ENCODE measurements at places on chromosomes 5 and 9. TPM values are rescaled to one million over a fixed set of nuclear protein-coding genes. Genes with fewer than 3 reads are reported as not detected.

The NOXA1 gene
- 7.3 TPM for total RNA-seq

The ZNF883 gene
- total RNA-seq: not detected

The CD274 gene
- 0.67 TPM for total RNA-seq

The RMI1 gene
- 10.8 TPM for total RNA-seq

The GDA gene
- 3.1 TPM for total RNA-seq

The C9orf50 gene
- not detected for total RNA-seq

DNA sequence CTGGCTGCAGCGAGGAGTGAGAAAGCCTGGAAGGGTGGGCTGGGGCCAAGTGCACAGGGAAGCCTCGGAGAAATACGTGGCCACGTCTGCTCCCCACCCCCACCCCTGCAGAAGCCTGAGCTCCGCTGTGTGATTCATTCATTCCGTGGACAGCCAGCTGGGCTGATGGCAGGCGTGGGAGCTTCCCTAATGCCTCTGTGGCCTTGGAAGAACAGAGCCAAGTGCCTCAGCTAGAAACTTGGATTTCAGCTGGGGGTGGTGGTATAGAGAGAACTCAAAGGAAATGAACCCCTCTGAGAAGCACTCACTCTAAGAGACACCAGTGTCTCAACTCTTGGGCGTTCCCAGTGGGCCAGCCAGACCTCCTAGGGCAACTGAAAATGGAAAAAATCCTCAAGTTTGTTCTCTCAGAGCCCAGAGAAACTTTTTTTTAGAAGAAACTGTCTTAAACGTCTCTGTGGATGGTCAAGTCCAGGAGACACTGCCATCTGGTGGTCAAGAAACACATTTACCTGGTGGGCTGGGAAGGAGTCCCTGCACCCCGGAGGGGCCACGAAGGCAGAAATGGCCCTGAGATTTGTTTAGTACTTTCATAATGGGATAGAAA lies 18.0 kb downstream of the ATOX1 start:
- H3K36me3 ChIP-seq: 0 out of 2 replicates have a peak, but pooled peaks cover 1% of the 10 kb centered on the region
- H3K27me3 ChIP-seq: no peaks in the 10 kb centered on the region
- peak overlapping the region; percentile 51 for H3K27ac ChIP-seq
- DNase-seq: peak; percentile 62
- peaks cover 15% of the 10 kb centered on the region for H3K4me1 ChIP-seq

- H3K27ac ChIP-seq: no peak overlapping the region
Measured at GRCh38 chr5:58477760-58478376, 13.4 kb upstream of the GAPT start.

GRCh38 chr5:20570486-20570885 lies 582.5 kb upstream of the CDH18 start:
- H3K4me1 ChIP-seq: no peaks in the 10 kb centered on the region
- H3K36me3 ChIP-seq: no peaks in the 10 kb centered on the region
- H3K27ac ChIP-seq: no peak overlapping the region
- no peaks in the 10 kb centered on the region for H3K27me3 ChIP-seq
- H3K4me3 ChIP-seq: no peak overlapping the region

DNA sequence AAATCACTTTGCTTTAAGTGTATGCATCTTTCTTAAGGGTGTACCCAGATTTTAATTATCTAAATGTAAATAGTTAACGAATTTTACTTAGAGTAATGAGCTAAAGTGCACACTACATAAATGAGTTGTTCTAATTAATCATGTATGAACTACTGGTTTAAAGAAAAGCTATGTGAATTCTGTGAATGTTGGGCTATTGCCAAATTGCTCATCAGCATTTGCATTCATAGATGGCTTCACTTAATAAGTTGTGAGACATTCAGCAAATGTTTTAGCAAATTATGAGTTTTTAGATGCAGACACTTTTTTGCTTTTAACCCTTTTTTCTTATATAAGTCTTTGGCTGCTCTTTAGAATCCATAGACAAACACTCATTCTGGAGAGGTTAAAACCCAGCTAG lies 175.7 kb downstream of the PBX3 start:
- no peaks in the 10 kb centered on the region for H3K27me3 ChIP-seq
- no peaks in the 10 kb centered on the region for H3K36me3 ChIP-seq
- H3K27ac ChIP-seq: no peak overlapping the region
- H3K4me1 ChIP-seq: no peaks in the 10 kb centered on the region
- DNase-seq: no peak

- no peaks in the 10 kb centered on the region for H3K36me3 ChIP-seq
- H3K4me3 ChIP-seq: no peak overlapping the region
- H3K4me1 ChIP-seq: no peaks in the 10 kb centered on the region
- peaks cover 2% of the 10 kb centered on the region for H3K27me3 ChIP-seq
- H3K27ac ChIP-seq: no peak overlapping the region
Measured at GRCh38 chr9:98971168-98971914, 27.6 kb downstream of the COL15A1 start.

- peaks cover 5% of the 10 kb centered on the region for H3K36me3 ChIP-seq
- peaks cover 6% of the 10 kb centered on the region for H3K4me1 ChIP-seq
- no peak overlapping the region for H3K4me3 ChIP-seq
- DNase-seq: no peak
- no peak overlapping the region for H3K27ac ChIP-seq
Measured at GRCh38 chr5:112165399-112165798, 253.7 kb downstream of the EPB41L4A start.

GRCh38 chr9:37840560-37841194 lies 40.1 kb downstream of the DCAF10 start:
- no peaks in the 10 kb centered on the region for H3K36me3 ChIP-seq
- DNase-seq: no peak
- H3K4me1 ChIP-seq: no peaks in the 10 kb centered on the region
- H3K27me3 ChIP-seq: no peaks in the 10 kb centered on the region
- H3K4me3 ChIP-seq: no peak overlapping the region
- H3K27ac ChIP-seq: no peak overlapping the region

DNA sequence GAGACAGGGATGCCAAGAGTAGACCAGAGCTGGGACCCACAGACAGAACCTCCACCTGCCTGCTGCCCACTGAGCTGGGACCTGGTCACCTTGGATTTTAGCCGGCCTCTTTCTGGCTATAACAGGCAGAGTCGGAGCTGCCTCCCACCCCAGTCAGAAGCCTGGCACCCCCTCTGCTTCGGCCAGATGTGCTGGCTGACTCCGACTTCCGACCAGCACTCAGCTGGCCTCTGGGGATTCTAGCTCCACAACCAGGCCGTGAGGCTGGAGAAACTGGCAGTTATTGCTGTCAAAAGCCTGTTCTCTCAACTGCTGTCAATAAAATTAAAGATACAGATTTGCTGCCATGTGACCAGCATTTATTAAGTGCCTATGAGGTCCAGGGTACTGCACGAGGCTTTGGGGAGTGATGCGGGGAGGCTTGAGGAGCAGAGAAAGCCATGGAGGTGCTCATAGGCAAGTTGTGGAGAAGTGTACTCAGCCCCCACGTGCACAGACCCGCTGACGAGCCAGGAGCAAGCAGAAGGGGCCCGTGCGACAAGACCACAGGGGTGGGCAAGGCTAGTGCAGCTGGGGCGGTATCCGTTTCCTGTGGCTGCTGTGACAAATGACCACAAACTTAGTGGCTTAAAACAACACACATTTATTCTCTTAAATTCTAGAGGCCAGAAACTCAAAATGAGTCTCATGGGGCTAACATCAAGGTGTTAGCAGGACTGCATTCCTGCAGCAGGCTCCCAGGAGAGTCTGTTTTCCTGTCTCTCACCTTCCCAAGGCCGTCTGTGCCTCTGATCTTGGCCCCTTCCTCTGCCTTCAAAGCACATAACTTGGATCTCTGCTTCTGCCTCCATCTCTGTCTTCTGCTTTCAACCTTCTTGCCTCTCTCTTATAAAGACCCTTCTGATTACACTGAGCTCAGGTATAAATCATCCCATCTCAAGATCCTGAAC lies 13.1 kb downstream of the GFI1B start:
- H3K4me3 ChIP-seq: no peak overlapping the region
- H3K27ac ChIP-seq: no peak overlapping the region
- peaks cover 18% of the 10 kb centered on the region for H3K4me1 ChIP-seq

DNA sequence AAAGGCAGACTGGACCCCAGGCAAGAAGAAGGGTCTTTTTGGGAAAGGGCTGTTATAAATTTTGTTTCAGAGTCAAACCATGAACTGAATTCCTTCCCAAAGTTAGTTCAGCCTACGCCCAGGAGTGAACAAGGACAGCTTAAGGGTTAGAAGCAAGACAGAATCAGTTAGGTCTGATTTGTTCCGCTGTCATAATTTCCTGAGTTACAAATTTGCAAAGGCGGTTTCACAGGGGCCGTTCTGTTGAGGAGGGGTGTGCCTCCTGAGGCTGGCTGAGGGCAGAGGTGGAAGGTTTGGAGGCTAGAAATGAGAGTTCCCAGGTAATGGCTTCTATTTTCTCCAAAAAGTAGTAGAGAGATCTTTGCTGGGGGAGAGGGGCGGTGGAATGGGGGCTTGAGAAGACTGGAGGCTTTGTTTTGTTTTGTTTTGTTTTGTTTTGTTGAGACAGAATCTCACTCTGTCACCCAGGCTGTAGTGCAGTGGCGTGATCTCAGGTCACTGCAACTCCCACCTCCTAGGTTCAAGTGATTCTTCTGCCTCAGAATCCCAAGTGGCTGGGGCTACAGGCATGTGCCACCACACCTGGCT lies 4.1 kb upstream of the CERCAM start:
- no peaks in the 10 kb centered on the region for H3K27me3 ChIP-seq
- DNase-seq: no peak
- no peaks in the 10 kb centered on the region for H3K36me3 ChIP-seq

GRCh38 chr9:97853056-97853843 lies at the start of gene FOXE1:
TSS of gene FOXE1 (plus strand) at chr9:97853226. CDS start at chr9:97853915, 689 bp downstream.
- H3K27me3 ChIP-seq: no peaks in the 10 kb centered on the region
- H3K4me3 ChIP-seq: no peak within 1 kb of the TSS
- H3K27ac ChIP-seq: no peak within 1 kb of the TSS
- DNase-seq: no peak
- no peaks in the 10 kb centered on the region for H3K4me1 ChIP-seq
- no peaks in the 10 kb centered on the region for H3K36me3 ChIP-seq

GRCh38 chr9:88596376-88596775 lies 61.4 kb downstream of the NXNL2 start:
- H3K4me1 ChIP-seq: no peaks in the 10 kb centered on the region
- no peak overlapping the region for H3K27ac ChIP-seq
- no peaks in the 10 kb centered on the region for H3K27me3 ChIP-seq
- H3K4me3 ChIP-seq: no peak overlapping the region
- no peaks in the 10 kb centered on the region for H3K36me3 ChIP-seq
- no peak for DNase-seq

- no peak overlapping the region for H3K4me3 ChIP-seq
- DNase-seq: no peak
- H3K4me1 ChIP-seq: no peaks in the 10 kb centered on the region
- no peaks in the 10 kb centered on the region for H3K36me3 ChIP-seq
Measured at GRCh38 chr5:119945691-119946090, 316.3 kb downstream of the FAM170A start.

GRCh38 chr5:178730940-178731265 lies 444 bp upstream of the ZNF354A start:
- H3K27me3 ChIP-seq: no peaks in the 10 kb centered on the region
- no peak for DNase-seq
- peak overlapping the region; percentile 14 for H3K4me3 ChIP-seq
- H3K27ac ChIP-seq: no peak overlapping the region
- H3K4me1 ChIP-seq: peaks cover 3% of the 10 kb centered on the region

DNA sequence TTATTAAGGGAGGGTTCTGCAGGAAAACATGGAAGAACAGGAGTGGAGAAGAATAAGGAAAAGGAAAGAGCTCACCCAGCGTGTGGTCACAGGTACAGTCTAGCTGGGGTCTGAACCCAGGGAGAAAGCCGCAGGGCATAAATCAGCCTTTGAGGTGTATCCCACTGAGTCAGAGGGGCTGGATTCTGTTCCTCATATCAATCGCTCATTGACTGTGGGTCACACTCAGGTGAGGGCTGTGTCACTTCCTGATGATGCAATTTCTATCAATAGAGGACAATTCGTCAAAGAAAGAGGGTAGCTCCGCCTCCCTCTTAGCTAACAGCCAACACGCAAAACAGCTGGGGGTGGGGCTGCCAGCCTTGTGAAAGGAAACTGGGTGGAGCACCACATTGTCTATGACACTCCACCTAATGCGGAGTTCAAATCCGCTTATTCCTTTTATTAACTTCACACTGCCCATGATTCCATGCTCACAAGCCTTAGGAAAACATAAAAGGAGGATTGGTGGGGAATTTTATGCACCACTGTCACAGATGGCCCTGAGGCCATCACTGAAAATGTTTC lies 176.2 kb downstream of the ICE1 start:
- H3K27ac ChIP-seq: no peak overlapping the region
- H3K4me1 ChIP-seq: no peaks in the 10 kb centered on the region
- H3K36me3 ChIP-seq: no peaks in the 10 kb centered on the region

DNA sequence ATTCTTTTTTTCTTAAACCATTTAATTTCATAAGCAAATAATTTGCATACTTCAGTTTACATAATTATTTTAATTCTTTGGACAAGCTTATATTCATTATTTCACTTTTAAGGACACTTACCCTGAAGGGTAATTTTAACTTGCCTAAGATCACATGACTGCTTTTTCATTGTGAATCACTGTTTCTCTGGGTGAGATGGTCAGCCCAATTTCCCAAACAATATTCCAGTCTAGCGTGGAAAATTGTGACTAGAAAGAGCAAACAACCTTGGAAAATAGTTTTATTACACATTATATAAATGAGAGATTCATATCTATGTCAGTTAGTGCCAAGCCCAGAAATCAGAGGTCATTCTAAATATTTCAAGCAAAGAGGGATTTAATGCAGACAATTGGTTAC lies 21.4 kb upstream of the JAKMIP2 start:
- no peak overlapping the region for H3K27ac ChIP-seq
- H3K36me3 ChIP-seq: no peaks in the 10 kb centered on the region
- no peak for DNase-seq

- no peak overlapping the region for H3K4me3 ChIP-seq
- H3K27ac ChIP-seq: no peak overlapping the region
- no peak for DNase-seq
Measured at GRCh38 chr5:56522960-56523359, 289.8 kb upstream of the ANKRD55 start.

DNA sequence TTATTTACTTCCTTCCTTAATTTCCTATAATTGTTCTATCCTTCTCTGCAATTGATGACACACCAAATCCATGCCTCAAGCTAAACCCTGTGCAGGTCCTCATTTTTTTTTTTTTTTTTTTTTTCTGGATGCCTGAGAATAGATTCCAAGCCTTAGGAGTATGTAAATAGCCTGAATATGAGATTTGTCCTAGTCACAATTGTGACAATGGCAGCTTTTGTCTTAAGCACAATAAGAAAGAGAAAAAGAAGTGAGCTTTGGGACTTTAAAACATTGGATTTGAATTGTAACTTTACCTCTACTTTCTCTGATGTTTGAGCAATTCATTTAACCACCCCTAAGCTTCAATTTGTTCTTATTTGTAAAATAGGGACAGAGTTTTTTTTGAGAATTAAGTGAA lies 280.5 kb downstream of the TUSC1 start:
- no peaks in the 10 kb centered on the region for H3K27me3 ChIP-seq
- no peak overlapping the region for H3K4me3 ChIP-seq
- no peak for DNase-seq
- H3K27ac ChIP-seq: no peak overlapping the region
- H3K36me3 ChIP-seq: no peaks in the 10 kb centered on the region

Measured in Caco-2 (cell line).